Neural progenitor cell (in vitro differentiated cells): ENCODE measurements at places on chromosomes 16 and 17. TPM values are rescaled to one million over a fixed set of nuclear protein-coding genes. Genes with fewer than 3 reads are reported as not detected.

DNA sequence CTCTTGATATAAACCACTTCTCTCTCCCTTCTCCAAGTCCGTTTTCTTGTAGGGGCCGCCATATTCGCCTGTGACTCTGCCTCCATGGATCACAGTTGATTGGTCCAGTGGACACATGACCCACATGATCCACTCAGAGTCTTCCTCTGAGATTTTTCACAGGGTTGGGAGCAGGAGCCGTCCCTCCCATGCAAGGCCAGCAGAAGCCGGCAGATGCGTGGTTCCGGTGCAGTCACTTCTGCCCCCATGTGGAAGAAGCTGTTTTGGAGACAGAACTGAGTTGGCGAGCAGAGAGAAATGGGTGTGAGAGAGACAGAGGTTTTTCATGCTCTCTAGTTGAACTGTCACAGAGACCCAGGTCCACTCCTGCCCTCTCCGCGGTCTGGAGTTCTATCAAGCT lies 83.3 kb downstream of the C16orf95 start:
- peak; percentile 37 for DNase-seq

- no peak for DNase-seq
Observed at GRCh38 chr16:73025856-73026210, 22.1 kb downstream of the ZFHX3 start.

The SMPD3 gene
- total RNA-seq: 1.4 TPM in 1 of 2 replicates, not detected in the other

DNA sequence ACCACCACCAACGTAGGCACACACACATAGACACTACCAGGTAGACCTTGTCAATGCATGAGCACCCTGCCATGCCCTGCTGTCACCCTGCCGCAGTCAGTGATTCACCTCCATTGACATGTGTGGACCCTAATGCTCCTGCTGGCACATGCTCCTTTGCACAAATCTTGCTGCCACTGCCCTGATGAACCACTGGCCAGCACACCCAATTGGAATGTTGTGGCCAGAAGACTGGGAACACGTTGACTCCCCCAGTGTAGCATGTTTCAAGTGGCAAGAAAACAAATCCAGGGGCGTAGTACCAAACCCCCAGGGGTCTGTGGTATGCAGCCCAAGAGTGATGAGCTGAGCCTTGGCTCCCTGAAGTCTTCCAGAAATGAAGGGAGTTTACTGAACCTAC lies 486.4 kb upstream of the KIF2B start:
- DNase-seq: no peak

DNA sequence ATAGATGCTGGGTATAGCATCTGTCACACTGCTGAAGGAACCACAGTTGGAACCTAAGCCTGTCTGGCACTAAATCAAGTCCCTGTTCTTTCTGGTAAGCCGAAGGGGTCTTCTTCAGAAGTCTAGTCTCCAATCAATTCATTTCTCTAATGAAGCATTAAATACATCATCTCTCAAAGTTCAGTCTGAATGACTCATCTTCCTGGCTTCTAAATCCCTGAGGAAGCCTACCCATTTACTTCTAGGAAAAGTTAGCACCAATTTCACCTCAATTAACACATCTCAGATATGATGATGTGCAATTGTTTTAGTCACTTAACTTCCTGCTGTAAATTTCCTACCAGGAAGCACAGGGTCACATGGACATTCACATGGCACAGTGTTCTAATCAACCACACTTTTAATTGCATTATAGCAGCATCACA lies 49.9 kb downstream of the TEX14 start:
- no peak for DNase-seq

The CHST5 gene
- total RNA-seq: 0.37 TPM in 1 of 2 replicates, not detected in the other

The NKIRAS2 gene
- 23.7 and 50.1 TPM in 2 replicates for total RNA-seq

DNA sequence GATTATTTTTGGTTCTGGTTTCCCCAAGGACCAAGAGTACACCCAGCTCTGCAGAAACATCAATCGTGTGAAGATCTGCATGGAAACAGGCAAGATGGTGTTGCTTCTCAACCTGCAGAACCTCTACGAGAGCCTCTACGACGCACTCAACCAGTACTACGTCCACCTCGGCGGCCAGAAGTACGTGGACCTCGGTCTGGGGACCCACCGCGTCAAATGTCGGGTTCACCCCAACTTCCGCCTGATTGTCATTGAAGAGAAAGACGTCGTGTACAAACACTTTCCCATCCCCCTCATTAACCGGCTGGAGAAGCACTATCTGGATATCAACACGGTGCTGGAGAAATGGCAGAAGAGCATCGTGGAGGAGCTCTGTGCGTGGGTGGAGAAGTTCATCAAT lies 67.4 kb upstream of the ENDOV start:
- no peak for DNase-seq
